Colonic mucosa (tissue), 4 donors: ENCODE measurements at places on chromosomes 3 and 15. TPM values are rescaled to one million over a fixed set of nuclear protein-coding genes. Genes with fewer than 3 reads are reported as not detected.

DNA sequence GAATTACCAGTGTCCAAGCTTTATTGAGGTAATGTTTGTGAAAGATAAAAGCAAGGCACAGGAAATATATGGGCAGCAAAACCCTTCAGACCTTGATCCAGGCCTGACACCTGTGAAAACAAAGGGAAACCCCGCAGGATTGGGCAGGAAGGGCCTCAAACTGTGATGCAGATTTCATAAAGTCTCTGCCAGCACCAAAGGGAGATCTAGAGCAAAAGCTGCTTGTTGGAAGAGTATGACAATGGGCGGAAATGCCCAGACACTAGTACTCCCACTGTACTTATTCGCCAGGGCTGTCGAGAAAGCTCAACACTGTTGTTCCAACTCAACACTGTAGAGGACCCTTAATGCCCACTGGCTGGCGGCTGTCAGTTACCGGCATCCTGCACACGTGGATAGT lies 207.9 kb downstream of the CD47 start:
- no peaks in the 10 kb centered on the region for H3K27me3 ChIP-seq
- no peaks in the 10 kb centered on the region for H3K4me1 ChIP-seq
- no peaks in the 10 kb centered on the region for H3K36me3 ChIP-seq
- H3K27ac ChIP-seq = no peak overlapping the region

DNA sequence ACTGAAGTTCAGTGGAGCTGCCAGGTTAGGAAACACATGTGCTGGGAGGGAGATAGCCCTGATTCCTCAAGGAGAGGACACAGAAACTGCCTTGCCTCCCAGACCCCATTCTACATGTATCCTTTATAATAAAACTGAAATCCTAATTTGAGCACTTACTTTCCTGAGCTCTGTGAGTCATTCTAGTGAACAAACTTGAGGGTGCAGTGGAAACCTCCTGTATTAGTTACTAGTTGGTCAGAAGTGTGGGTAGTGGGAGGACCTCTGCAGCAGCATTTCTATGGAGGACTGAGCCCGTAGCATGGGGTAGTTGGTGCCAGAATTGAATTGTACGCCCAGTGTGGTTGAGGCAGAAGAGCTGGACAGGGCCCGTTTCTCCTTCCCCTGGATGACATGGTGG lies 23.9 kb downstream of the ATP1B3 start:
- H3K4me3 ChIP-seq = no peak overlapping the region
- H3K4me1 ChIP-seq = no peaks in the 10 kb centered on the region
- H3K27ac ChIP-seq = no peak overlapping the region
- H3K27me3 ChIP-seq = no peaks in the 10 kb centered on the region
- H3K36me3 ChIP-seq = no peaks in the 10 kb centered on the region
- no peak for DNase-seq

DNA sequence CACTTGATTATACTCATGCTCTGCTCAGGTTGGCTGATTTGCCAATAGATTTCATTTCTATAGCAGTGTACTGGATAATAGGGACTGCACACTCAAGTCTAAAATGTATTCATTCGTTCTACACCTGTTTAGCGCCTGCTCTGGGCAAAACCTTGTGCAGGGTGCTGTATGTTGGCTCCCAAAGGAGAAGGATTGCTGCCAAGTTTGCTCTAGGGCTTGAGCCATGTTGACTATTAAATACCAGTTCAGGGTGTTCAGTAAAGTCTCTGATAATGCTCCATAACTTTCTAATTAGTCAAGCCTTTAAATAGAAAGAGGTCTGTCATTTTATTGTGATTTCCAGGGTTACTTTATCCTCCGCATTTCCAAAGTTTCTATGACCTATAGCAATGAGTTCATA lies 470.2 kb downstream of the MAGI1 start:
- no peaks in the 10 kb centered on the region for H3K27me3 ChIP-seq
- H3K4me3 ChIP-seq = no peak overlapping the region
- no peaks in the 10 kb centered on the region for H3K36me3 ChIP-seq
- H3K27ac ChIP-seq = no peak overlapping the region
- DNase-seq = no peak

GRCh38 chr3:71987828-71988227 lies 202.9 kb upstream of the PROK2 start:
- H3K27me3 ChIP-seq = no peaks in the 10 kb centered on the region
- no peaks in the 10 kb centered on the region for H3K4me1 ChIP-seq
- no peak overlapping the region for H3K27ac ChIP-seq
- no peaks in the 10 kb centered on the region for H3K36me3 ChIP-seq
- no peak for DNase-seq
- H3K4me3 ChIP-seq = no peak overlapping the region

DNA sequence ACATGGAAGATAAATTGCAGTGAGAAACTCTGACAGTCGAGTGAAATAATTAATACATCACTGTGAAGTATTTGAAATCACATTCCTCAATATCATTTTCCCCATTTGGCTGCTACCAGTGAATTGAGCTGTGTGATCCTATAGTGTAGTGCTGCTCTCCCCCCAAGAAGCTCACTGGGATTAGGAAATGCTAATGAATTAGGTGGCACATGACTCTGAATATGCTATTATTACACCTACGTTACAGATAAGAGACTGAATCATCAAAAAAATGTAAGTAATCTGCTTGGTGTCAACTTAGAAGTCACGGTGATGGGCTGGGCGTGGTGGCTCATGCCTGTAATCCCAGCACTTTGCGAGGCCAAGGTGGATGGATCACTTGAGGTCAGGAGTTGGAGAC lies 34.7 kb upstream of the SYNM start:
- no peaks in the 10 kb centered on the region for H3K36me3 ChIP-seq
- no peaks in the 10 kb centered on the region for H3K4me1 ChIP-seq
- no peak for DNase-seq
- no peaks in the 10 kb centered on the region for H3K27me3 ChIP-seq

- DNase-seq = no peak
- H3K36me3 ChIP-seq = no peaks in the 10 kb centered on the region
- no peaks in the 10 kb centered on the region for H3K27me3 ChIP-seq
- peaks cover 4% of the 10 kb centered on the region for H3K4me1 ChIP-seq
- no peak overlapping the region for H3K4me3 ChIP-seq
These were observed 10.1 kb upstream of the ANKRD63 start for GRCh38 chr15:40293006-40293405.

- peak overlapping the region; percentile 60 for H3K4me3 ChIP-seq
- DNase-seq = peak; percentile 21
- H3K4me1 ChIP-seq = no peaks in the 10 kb centered on the region
- no peak overlapping the region for H3K27ac ChIP-seq
These were observed 40.3 kb downstream of the CHST14 start for GRCh38 chr15:40511093-40511471.

DNA sequence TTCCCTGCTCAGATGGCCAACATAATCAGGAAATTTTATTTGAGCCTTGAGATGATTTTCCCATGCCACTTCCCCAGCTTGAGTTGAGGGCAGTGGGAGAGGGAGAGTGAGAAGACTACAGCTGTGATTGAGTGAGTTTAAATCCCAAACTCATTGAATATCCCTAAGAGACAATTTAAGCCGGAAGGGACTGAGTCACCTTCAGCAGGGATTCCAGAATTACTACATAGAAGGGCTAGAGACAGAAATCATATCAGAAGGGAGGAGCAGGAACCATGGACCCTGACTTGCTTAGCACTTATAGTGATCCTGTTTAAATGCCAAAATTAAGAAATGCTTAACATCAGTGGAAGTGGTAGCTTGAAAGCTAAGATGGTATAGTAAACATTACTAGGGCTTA lies 312.2 kb upstream of the SLCO3A1 start:
- H3K27ac ChIP-seq = no peak overlapping the region
- no peak for DNase-seq
- H3K36me3 ChIP-seq = no peaks in the 10 kb centered on the region
- peaks cover 3% of the 10 kb centered on the region for H3K4me1 ChIP-seq

- no peak overlapping the region for H3K4me3 ChIP-seq
- no peaks in the 10 kb centered on the region for H3K36me3 ChIP-seq
- no peaks in the 10 kb centered on the region for H3K4me1 ChIP-seq
- no peak overlapping the region for H3K27ac ChIP-seq
These were observed 339.7 kb downstream of the MECOM start for GRCh38 chr3:169323578-169324451.

- no peak overlapping the region for H3K4me3 ChIP-seq
- no peaks in the 10 kb centered on the region for H3K27me3 ChIP-seq
- no peak overlapping the region for H3K27ac ChIP-seq
- DNase-seq = peak; percentile 25
- no peaks in the 10 kb centered on the region for H3K36me3 ChIP-seq
These were observed 470.4 kb downstream of the LPP start for GRCh38 chr3:188624384-188624783.

GRCh38 chr3:189978753-189979152 lies 141.9 kb downstream of the P3H2 start:
- H3K4me3 ChIP-seq = no peak overlapping the region
- no peak overlapping the region for H3K27ac ChIP-seq
- no peaks in the 10 kb centered on the region for H3K27me3 ChIP-seq
- H3K36me3 ChIP-seq = no peaks in the 10 kb centered on the region
- no peak for DNase-seq
- no peaks in the 10 kb centered on the region for H3K4me1 ChIP-seq

DNA sequence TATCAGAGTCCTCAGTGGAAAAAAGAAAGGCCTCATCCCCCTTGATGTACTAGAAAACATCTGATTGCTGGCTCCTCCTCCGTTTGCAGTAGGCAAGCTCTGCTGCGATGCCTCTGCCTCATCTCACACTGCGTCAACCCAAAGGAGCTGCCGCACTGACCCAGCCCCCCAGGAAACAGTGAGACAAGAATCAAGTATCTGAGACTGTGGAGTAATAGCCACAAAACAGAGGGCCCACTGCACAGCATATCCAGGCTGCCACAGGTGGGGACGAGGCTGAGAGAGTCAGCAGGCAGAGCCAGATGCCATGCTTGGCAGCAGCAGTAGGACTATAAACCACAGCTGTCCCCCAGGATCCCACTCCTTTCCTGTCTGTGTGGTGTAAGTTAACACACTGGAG lies 165.9 kb downstream of the STAC start:
- H3K27ac ChIP-seq = no peak overlapping the region
- H3K27me3 ChIP-seq = no peaks in the 10 kb centered on the region
- no peaks in the 10 kb centered on the region for H3K36me3 ChIP-seq
- H3K4me3 ChIP-seq = no peak overlapping the region

DNA sequence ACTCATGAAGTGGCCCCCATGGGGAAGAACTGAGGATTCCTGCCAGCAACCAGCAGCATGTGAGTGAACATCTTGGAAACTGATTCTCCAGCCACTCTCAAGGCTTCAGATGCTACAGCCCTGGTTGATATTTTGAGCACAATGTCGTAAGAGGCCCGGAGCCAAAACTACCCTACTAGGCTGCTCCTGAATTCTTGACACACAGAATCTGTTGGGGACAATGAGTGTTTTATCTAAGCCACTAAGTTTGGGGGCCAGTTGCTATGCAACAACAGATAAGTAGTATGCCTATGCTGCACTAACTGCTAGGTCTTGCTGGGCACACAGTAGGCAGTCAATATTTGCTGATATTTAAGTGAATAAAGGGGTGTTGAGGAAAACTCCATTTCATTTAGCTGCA lies 89.9 kb upstream of the CHL1 start:
- H3K36me3 ChIP-seq = no peaks in the 10 kb centered on the region
- H3K4me3 ChIP-seq = no peak overlapping the region
- no peaks in the 10 kb centered on the region for H3K27me3 ChIP-seq
- H3K4me1 ChIP-seq = no peaks in the 10 kb centered on the region
- DNase-seq = no peak
- H3K27ac ChIP-seq = no peak overlapping the region

GRCh38 chr15:50077176-50077575 lies 41.9 kb downstream of the ATP8B4 start:
- no peaks in the 10 kb centered on the region for H3K27me3 ChIP-seq
- no peak for DNase-seq
- H3K4me1 ChIP-seq = no peaks in the 10 kb centered on the region
- no peaks in the 10 kb centered on the region for H3K36me3 ChIP-seq

- no peak for DNase-seq
- no peaks in the 10 kb centered on the region for H3K36me3 ChIP-seq
- no peaks in the 10 kb centered on the region for H3K27me3 ChIP-seq
- no peaks in the 10 kb centered on the region for H3K4me1 ChIP-seq
- H3K27ac ChIP-seq = no peak overlapping the region
These were observed 1.9 kb downstream of the MB21D2 start for GRCh38 chr3:192915722-192916121.

- no peak for DNase-seq
- no peaks in the 10 kb centered on the region for H3K4me1 ChIP-seq
- no peaks in the 10 kb centered on the region for H3K36me3 ChIP-seq
- no peaks in the 10 kb centered on the region for H3K27me3 ChIP-seq
These were observed 451.5 kb downstream of the FGF12 start for GRCh38 chr3:192275741-192276355.

DNA sequence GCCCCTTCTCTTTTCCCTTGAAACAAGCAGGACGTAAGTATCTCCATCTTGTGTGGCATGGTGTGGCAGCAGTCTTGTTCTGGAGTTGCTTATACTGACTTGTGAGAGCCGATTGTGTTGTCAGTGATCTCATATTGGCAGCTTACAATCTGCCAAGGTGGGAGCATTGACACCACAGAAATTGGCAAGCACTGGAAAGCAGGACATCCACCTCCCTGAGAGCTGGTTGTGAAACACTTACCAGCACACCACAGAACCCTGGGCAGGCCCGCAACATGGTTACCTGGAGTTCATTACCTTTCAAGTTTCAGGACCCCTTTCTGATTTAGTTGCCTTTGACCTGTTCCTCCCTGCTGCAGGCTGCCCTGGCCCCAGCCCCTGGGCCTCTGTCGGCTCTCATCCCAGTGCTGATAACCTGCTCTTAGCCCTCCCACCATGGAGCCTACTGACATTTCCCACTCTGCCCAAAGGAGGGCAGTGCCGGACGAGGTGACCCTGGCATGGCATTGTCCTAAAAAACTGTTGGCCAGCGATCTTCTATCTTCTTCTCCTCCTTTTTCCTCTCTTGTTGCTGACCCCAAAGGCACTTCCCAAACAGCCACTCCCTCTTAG lies 10.6 kb upstream of the ATP2B2 start:
- no peak for DNase-seq
- no peaks in the 10 kb centered on the region for H3K27me3 ChIP-seq
- H3K4me3 ChIP-seq = no peak overlapping the region
- no peak overlapping the region for H3K27ac ChIP-seq
- no peaks in the 10 kb centered on the region for H3K36me3 ChIP-seq

DNA sequence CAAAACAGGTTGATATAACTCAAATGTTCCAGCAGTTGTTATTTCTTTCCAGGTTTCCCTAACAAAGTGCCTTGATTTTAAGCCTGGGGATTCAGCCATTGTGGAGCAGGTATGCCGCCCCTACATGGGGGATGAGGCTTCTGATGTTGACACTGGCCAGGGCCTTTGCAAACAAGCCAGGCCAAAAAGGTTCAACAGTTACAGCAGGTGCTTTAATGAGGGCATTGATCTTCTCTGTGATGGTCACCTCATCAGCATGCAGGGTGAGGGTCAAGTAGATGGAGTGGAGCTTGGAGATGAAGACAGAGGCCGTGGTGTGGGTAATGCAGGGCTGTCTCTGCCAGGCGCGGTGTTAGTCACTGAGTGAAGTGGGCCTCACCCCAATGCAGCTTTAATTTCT lies 22.6 kb upstream of the EHHADH start:
- H3K27me3 ChIP-seq = no peaks in the 10 kb centered on the region
- H3K27ac ChIP-seq = no peak overlapping the region
- no peaks in the 10 kb centered on the region for H3K36me3 ChIP-seq

GOLGA8M gene
- total RNA-seq = not detected

ZNF80 gene
- total RNA-seq = not detected

SIDT1 gene
- total RNA-seq = 35.9 TPM

OXTR gene
- 1.8 TPM for total RNA-seq

IL16 gene
- 3.4 TPM for total RNA-seq

LRTM1 gene
- total RNA-seq = not detected

ARPIN gene
- total RNA-seq = 36.7 TPM

TAGLN3 gene
- total RNA-seq = not detected

SOX14 gene
- not detected for total RNA-seq
